ENCODE measurements at places on chromosomes 1 and 21. TPM values are rescaled to one million over a fixed set of nuclear protein-coding genes. Genes with fewer than 3 reads are reported as not detected.

GRCh38 chr1:156760092-156760795 lies 7.1 kb upstream of the PRCC start:
- DNase-seq = no peak

GRCh38 chr21:14995226-14995625 lies 69.6 kb downstream of the NRIP1 start:
- no peak for DNase-seq

Gene VANGL2
- polyA plus RNA-seq = 34.8 TPM

GRCh38 chr1:43304771-43305300 lies 4.1 kb downstream of the TIE1 start:
- DNase-seq = no peak

GRCh38 chr1:186152227-186152619 lies 222.8 kb downstream of the TPR start:
- DNase-seq = no peak

GRCh38 chr1:60502506-60502905 lies 428.9 kb upstream of the C1orf87 start:
- DNase-seq = no peak

Gene C1QB
- polyA plus RNA-seq = 9.8 TPM

GRCh38 chr1:147895123-147895522 lies 7.5 kb upstream of the GJA8 start:
- no peak for DNase-seq

- DNase-seq = no peak
Observed at GRCh38 chr1:210535761-210536160, 207.1 kb downstream of the HHAT start.

- DNase-seq = no peak
Observed at GRCh38 chr1:20645414-20645813, 12.2 kb downstream of the PINK1 start.

GRCh38 chr1:4055294-4055967 lies 155.4 kb upstream of the C1orf174 start:
- no peak for DNase-seq

DNA sequence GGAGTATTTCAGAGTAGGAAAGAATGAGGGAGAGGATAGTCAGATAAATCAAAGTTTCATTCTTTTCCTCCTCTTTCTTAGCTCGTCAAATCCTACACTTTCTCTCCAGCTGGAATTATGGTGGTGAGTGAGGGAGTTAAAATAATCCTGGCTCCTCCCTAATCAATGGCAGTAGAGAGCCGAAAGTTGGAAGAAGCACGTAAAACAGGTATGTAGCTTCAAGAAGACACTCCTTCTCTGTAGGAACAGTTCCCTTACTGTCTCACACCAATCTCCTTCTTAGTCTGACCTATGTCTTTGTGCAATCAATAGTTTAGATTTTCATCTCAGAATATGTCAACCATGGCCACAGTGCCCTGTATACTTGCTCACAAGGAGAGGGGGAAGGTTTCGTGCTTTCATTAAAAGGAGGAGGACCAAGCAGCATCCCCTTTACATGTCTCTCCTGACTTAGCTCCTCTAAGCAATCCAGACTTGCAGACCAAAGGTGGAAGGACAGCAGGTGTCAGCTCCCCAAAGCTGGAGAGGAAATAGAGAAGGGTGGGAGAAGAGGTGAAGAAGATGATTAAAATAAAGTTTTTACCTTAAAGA lies 878 bp downstream of the MINDY1 start:
- no peak for DNase-seq

DNA sequence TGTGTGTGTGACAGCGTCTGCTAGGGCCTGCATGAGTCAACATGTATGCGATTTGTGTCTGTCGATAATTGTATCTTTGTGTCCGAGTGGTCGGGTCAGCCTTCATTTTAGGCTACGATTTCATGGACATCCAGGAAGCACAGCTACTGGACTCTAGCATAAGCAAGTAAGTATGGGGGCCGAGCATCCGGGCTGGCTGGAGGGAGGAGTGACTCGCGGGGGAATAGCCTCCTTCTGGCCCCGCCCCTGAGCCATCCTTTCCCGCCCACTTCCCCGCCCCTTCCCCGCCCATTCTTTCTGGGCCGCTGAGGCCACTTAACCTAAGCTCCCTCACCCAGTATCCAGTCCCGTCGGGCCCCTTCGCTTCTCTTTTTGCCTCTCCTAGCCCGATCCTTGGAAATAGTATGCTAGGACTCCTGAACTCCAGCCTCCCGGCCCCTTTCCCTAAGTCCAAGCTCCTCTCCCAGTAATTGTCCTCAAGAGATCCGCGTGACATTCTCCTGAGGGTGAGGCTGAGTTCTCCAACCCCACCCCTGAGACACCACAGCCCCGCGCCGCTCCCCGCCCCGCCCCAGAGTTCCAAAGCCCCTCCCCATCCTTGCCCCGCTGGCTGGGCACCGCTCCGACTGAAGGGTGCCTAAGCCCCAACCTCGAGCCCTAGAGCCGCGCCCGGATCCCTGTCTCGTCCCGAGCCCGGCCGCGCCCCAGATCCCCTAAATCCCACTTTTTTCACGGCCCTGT lies 1.2 kb downstream of the MAP3K6 start:
- DNase-seq = no peak

DNA sequence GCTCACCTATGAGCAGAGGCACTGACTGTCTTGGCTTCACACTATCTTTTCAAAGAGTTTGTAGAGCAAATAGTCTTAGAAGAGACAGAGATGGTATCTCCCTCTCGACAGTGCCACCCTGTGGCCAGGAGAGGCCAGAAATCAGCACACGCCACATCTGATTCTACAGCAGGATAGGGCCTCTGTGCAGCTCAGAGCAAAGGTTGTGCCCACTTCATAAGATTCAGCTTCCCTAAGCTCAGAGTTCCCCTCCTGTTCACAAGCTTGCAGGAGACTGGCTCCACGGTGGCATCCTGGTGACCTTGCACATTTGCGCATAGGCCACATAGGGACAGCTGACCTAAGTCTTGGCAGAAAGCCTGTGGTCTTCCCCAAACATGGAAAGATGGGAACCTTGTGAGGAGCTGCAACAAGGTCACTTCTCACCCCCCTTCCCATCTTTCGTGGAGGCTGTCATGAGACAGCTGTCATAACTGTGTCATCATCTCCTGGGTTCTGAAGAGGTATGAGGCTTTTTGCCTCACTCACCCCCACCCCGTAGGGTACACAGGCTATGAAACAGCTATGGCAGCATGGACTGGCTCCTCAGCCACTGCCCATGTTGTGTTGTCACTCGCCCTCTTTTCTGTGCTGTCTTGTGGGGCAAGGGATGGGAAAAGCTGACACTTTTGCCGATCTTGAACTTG lies 3.0 kb downstream of the ITLN2 start:
- DNase-seq = peak; percentile 35

DNA sequence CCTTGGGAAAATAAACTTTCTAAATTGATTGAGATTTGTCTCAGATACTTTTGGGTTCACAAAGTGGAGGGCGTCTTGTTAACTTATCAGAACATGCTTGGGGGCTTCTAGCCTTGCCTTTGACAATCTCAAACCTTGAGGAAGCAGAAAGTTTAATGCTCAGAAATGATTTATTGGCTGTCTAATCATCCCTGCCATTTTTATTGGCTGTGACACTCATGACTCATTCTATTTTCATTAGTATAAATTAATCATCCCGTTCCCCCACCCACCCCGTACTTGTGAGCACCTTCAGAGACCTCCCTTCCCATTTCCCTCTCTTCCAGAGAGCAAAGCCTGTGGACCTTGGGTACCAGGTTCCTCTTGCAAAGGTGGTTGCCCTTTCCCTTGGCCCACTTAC lies 87.1 kb downstream of the FGGY start:
- no peak for DNase-seq

DNA sequence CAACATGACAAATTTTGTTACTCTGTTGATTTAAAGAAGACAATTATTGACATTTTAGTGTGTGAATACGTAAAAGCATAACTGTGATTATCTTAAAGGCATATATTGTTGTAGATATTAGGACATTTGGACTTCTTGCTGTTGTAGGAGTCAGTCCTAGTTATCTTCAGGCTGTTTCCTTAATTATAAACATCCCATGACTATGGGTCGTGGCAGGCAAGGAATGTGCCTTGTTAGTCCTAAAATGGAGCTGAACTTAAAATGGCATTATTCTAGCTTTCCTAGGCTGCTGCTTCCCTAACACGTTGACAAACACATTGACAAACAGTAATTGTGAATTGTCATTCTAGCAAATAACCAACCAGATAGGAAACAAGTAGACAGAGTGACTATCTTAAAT lies 4.4 kb upstream of the MPZL1 start:
- DNase-seq = no peak

DNA sequence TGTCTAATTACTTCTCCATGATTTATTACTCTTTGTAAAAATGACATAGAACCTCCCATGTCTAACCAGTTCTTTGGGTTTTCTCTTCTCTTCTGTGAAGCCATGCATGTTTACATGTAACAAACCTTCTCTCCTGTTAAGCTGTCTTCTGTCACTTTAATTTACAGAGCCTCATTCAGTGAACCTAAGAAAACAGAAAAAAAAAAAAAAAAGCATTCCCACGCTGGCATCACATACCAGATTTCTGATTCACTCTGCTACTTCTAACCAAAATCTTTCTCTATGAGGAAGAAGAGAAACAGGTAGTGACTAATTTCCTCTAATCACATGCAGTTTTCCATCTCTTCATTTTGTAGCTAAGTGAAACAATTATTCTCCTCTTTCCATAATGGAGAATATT lies 141.4 kb upstream of the CXADR start:
- DNase-seq = peak; percentile 24

GRCh38 chr21:32437729-32438128 lies 25.2 kb downstream of the EVA1C start:
- no peak for DNase-seq

GRCh38 chr1:151012684-151013471 lies 4.6 kb downstream of the PRUNE1 start:
- DNase-seq = no peak
